ENCODE measurements at places on chromosomes 3 and 15.
A peak's percentile ranks its signal among the peaks of the same experiment; 100 is the strongest.

DNA sequence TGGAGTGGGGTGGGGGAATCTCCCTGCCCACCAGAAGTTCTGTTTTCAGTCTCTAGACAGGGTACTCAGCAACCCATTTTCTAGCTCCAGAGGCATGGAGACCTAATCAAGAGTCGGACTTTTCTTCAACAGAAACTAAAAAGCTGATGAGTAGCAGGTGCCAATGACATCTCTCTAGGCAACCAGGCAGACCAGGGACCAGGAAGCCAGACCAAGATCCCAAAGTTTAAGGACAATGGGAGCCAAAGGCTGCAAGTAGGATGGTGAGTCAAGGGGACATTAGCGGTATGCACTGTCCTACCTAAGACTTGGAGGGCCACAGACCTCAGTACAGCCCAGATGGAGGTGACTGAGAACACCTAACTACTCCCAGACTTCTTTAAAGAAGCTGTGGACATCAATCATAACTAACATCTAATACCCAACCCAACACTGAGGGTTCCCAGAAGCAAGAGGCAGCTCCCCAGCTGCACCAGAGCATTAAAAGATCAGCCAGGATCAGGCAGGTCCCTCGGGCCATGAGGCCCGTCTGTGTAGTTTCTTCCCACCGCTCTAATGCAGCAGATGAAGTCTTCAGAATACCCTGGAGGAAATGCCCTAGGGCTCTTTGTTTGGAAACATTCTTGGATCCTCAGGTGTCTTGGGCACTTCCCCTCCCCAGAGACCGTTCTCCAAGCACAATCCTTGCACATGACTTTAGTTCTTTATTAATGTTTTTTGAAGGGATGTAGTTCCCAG, 979 bp downstream of the CCDC71 start:
- DNase-seq: no peak

GRCh38 chr15:67010898-67011616, 54.3 kb upstream of the SMAD3 start:
- DNase-seq: no peak

- DNase-seq: no peak
These were observed 118.1 kb downstream of the OPA1 start for GRCh38 chr3:193711166-193711485.

- no peak for DNase-seq
These were observed 136.2 kb downstream of the CHDH start for GRCh38 chr3:53709860-53710674.

- DNase-seq: no peak
These were observed 57.9 kb downstream of the RASGRF1 start for GRCh38 chr15:79032656-79033055.

DNA sequence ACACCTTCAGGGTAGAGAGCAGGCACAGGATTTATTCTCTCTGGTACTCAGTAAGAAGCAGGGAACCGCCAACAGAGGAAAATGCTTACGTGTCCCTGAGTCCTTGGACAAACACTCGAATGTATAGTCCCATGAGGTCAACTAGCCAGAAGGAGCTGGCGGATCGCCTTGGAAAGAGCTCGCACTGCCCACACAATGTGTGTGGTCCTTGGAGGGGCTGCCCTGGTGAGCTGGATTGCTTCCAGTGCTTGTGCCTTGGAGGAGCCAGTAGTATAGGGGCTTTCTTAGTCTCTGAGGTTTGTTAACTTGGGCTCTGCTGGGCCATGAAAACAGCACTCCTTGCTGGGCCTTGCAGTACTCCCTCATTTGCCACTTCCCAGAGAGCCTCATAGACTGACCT, 40.7 kb upstream of the VILL start:
- DNase-seq: no peak

DNA sequence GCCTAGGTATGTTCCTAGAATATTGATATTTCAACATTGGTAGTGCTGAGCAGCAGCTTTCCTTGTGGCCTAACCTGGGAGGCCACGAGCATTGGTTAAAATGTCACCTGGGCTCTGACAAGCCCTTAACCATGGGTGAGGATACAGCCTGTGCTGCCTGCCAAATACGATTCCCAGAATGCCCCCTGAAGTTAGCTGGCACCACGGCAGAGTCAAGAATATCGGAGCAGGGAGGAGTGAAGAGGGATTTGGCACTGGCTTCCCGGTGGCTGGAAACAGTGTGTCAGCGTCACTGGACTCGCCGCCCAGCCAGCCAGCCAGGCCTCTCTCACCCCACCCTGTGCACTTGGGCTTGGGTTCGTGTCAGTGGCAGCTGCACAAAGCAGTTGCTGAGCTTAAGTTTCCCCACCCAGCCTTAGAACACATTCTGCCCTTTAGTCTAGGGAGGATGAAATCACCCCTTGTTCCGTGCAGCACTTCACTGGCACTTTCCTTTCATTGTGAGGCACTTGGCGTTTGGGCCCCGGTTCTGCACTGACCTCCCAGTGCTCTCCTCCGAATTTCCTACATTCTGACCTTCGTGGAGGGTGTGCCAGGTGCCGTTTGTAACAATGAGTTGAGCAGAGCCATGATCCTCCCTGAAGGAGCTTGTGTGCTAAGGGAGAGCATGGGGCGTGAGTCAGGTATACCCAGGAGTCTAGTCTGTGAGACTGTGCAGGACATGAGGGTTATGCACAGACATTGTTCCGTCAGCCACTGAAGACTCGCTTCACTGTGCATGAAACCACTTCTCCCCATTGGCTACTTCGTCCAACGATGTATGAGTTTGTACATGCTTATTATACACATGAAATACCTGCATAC, 152.8 kb upstream of the BHLHE40 start:
- no peak for DNase-seq

DNA sequence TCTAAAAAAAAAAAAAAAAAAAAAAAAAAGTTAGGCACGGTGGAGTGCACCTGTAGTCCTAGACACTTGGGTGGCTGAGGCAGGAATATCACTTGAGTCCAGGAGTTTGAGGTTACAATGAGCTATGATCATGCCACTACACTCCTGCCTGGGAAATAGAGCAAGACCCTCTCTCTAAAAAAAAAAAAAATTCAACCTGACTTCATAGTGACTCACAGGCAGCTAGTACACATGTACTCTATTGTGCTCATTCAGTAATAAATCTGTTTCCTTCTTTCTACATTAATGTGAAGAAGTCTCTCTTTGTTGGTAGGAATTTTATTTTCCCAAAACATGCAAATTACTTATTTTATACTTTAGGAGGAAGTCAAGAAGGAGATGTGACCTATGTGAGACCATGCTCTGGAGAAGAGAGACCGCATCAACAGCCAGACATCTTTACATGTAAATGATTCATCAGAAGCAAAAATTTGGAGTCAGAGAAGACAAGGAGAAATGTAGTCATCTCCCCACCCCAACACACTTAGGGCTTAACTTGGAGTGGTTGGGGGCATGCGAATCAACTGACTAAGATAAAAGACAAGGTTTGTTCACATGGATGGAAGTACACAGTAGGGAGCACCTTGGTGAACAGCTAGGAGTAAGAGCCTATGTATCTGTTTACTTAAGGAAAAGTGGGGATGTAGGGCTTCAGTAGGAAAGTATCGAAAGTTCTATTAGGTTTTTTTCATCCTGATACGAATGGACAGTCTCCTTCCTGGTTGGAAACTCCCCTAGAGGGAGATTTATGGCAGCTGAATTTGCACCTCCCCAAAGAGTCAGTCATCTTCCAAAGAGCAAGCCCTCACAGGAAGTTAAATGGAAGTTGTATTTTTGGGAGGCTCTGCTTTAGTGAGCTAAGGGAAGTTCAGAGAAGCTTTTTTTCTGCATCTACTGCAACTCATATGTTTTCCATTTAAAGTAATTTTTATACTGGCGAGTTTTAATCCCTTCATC, 23.0 kb upstream of the NMD3 start:
- no peak for DNase-seq

GRCh38 chr15:81394603-81395002, 20.6 kb upstream of the TMC3 start:
- DNase-seq: no peak

DNA sequence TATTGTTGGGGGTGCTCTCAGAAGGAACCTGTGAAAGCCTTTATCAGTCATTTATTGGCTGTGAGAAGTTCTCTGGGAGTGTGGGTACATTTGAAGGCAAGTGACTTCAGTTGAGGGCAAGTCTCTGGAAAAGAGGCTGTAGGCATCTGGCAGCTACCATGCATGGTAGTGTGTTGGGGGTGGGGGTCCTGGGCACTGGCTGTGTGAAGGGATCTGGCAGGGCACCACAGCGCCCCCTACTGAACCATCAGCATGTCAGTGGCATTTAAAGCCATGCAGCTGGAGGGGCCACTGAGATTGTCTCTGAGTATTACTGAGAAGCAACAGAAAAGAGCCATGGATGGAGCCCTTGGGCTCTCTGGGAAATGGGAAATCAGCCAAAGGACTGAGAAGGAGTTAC, 30.6 kb downstream of the CRTAP start:
- DNase-seq: no peak

DNA sequence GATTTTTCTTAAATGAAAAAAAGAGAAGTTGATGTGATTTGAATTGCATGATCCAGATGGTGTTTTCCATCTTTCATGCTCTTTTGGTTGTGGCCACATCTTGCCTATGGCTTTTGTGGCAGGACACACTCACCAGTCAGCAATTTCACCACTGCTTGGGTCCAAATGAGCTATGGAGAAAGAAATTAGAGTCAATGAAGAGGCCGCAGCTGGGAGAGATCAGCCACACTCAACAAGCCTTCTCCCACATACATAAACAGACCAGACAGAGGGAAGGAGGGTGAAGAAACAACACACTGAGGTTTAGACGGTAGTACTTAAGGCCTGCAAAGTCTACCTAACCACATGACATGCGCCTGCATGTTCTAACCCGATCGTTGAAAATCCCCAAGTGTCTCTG, 110.7 kb upstream of the CDIN1 start:
- peak; percentile 78 for DNase-seq

- DNase-seq: no peak
These were observed 2.2 kb downstream of the PDCD10 start for GRCh38 chr3:167732313-167733065.

DNA sequence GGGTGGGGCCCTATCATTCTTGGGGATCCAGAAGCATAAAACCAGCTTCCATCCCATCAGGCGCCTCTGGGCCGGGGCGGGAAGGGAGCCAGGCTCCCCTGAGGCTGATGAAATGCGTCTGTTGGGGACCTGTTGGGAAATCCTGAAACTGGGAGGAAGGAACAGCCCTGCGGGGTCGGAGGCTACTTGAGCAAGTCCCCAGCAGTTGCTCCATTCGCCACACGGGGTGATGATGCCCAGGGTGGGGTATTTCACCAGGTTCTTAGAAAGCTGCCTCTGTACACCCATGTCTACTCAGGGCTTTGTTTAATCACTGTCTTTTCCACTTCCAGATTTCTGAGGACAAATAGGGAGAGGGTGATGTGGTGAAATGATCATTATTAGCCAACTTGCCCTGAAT, 25.4 kb upstream of the TSEN2 start:
- no peak for DNase-seq

- no peak for DNase-seq
These were observed 22.1 kb downstream of the ACKR2 start for GRCh38 chr3:42831321-42831713.

DNA sequence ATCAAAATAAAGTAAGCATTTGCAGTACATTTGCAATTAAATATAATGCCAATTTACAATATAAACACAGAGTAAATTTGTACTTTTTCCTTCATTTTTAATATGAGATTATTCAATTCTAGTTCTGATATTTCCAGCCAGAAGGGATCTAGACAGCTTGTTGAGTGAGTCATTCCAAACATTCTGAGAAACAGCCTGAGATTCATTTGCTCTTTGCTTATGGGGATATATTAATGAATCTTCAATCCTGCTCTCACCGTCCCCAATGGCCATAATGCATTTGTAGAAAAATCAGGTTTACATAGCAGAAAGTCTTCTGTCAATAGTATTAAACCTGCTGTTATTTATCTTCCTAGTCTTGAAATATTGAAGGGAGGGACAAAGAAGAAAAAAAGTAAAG, 554.2 kb downstream of the TUSC7 start:
- DNase-seq: no peak

DNA sequence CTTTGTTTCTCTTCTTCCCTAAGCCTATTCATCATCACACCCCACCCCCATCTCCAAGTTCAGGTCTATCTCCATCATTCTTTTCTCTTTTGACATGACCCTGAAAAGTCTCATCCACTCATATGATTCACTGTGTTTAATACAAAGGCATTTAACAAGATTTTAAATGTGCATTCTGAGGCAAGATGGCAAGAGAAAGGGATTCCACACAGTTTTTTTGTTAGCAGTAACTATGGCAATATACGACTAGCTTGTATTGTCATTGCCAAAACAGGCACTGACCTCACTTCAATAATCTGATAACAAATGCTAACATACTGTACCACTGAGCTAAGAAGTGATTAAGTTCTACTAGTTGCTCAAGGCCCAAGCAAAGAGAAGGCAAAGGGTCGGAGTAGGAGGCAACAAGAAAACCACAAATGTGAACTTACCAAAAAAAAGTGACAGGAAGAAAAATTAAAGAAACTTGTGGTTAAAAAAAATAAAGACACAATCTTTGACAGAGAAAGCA, 53.2 kb downstream of the FBN1 start:
- peak; percentile 98 for DNase-seq

GRCh38 chr15:31297575-31298456, 28.8 kb upstream of the KLF13 start:
- DNase-seq: no peak

GRCh38 chr3:124786511-124787241, 56.4 kb downstream of the UMPS start:
- no peak for DNase-seq

- no peak for DNase-seq
These were observed 12.8 kb downstream of the UBR1 start for GRCh38 chr15:43093026-43093425.

DNA sequence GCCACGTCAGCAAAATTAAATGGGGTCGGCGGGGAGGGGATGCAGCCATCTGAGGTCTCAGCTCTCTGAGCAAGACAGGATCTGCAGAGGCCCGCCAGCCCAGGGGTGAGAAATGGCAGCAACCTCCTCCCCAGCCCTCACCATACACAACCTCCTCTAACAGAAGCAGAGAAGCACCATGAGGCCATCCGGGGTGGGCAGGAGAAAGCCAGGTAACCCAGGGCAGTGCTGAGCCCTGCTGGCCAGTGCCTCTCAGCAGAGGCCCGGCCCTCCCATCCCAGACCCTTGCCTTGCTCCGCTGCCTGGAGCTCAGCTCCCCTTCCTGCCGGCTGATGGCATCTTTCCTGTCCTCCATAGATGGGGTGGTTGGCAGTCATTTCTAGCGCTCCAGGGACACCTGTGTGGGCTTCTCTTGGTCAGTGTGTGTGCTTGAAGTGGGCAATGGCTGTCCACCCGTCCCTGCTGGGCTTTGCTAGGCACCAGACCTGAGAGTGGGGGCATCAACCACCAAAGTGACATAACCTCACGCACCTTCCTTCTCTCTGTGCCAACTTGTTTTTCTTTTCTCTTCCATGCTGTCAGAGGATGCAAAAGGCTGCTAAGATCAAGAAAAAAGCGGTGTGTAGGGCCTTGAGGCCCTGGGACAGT, 175.8 kb downstream of the NSMCE3 start:
- DNase-seq: no peak
